Left renal cortex interstitium (tissue), 4 donors: ENCODE measurements at places on chromosomes 4 and X.

DNA sequence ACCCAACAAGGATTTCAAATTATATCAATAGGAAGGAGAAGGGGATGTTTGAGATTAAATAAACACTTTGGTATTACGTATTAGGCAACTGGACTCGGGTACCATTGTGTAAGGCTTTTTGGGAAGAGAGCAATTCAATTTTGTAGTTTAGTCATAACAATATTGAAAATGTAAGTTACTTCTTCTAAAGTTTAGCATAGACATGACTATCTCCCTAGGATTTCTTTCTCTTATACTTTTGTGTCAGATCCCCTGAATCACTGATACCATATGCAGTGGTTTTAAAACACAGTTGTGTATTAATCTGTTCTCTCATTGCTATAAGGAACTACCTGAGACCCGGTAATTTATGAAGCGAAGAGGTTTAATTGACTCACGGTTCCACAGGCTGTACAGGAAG, 123.8 kb upstream of the FAM9C start:
- no peak for DNase-seq

DNA sequence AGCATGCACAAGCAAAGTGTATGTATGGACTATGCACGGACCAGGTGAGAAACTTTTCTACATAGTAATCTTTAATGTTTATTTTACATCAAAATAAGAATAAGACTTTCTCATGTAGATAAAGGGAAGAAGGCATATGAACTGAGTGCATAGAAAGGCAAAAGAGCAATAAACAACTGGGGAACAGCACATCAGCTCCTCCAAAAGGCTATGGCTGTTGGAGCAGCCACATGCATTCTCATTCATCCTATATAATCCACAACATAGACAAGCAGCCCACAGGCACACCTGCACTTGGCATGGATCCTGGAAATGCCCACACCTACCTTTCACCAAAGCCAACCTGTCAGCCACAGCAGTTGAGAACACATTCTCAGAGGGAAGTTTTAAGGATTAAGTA, 586.9 kb upstream of the INTU start:
- no peak for DNase-seq

GRCh38 chrX:134688839-134689238, 30.6 kb upstream of the PLAC1 start:
- DNase-seq, result no peak

- no peak for DNase-seq
Measured at GRCh38 chr4:113113151-113113550, 63.7 kb downstream of the ANK2 start.

- DNase-seq, result no peak
Measured at GRCh38 chr4:106096454-106096853, 201.2 kb downstream of the NPNT start.

DNA sequence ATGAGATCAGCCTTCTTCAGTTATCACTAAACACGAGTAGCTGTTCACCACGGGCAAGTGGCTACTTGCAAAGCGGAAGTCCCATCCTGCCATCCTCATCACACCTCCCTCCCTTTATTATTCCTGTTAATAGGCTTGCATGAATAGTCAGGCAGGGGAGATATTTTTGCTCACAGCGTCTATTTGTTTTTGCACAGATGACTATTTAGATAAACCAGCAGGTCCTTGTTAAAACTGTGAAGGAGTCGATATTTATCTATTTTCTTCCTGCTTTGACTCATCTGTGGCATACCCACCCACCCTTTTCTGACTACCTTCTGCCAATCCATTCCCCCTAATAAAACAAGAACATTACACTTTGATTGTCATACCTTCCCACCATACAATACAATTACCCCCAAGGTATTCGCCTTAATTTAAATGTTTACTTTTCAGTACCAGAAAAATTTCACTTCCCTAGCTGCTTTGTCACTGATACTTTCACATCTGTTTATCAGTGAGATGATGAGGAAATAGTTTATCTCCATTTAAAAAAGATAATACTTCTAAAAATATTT, 96.6 kb upstream of the BANK1 start:
- no peak for DNase-seq

GRCh38 chr4:81571105-81571504, 99.4 kb upstream of the RASGEF1B start:
- DNase-seq, result no peak

DNA sequence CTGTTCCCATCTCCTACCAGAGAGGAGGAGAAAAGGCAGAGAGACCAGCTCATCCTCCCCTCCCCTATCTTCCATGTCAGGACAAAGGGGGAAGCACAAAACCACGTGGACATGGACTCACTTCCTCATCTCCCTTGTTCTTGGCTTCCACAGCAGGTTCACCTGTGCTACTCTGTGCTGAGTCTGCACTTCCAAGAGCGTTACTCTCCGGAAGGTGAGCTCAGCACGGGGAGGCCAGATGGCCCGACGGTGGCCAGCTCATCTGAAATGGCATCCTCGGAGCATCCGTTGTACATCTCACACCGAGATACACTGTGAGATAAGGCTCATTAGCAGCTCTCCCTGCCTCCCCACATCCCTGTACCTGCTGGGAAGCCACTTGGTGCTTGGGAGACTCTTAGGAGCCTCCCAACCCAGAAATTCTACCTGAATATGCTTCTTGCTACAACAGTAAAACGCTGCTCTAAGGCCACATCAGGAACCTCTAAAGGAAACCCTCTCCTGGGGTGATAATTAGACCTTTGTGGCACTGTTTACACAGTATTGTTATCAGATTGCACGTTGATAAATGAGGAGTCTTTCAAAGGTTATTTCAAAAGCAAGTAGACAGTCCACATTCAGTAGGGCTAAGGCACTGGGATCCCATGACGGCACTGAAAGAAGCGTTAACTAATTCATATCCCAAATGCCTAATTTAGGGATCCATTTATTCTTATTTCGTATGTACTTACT, 19.4 kb downstream of the LGI2 start:
- no peak for DNase-seq

DNA sequence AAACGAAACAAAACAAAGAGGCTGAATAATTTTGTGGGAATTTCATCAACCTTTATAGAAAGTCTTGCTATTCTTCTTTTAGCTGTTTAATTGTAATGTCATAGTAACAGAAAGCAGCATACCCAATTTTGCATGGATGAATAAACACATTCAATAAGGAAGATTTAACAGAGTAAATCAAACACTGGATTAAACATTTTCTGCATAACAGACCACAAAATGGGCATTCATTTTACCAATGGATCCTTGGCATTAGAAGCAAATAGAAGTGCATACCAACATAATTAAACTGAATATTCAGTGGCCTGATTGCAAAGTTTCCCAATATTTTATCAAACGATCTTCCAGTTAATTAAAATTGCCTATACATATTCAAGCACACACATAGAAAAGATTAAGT, 4.4 kb upstream of the CHM start:
- DNase-seq, result no peak

GRCh38 chr4:125735102-125735501, 420.3 kb downstream of the FAT4 start:
- DNase-seq, result no peak

DNA sequence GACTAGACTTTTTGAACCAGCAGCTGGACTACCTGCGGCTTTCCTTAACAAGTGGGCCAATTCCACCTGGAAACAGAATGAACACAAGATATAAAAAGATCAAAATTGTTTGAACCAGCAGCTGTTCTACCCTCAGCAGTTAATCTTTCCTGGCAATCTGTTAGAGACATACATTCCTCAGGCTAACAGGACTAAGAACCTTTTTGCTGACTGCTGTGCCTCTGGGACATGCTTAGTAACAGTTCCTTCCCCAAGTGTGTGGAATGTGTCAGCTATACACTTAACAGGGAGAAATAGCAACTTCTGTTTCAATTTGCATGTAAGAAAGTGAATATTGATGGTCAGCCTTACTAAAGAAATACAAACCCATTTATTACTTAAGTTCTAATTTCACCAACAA, 554.4 kb downstream of the ARAP2 start:
- no peak for DNase-seq

- no peak for DNase-seq
Measured at GRCh38 chr4:182842104-182842600, 75.0 kb downstream of the DCTD start.

GRCh38 chrX:105323928-105324327, 103.4 kb upstream of the TEX13A start:
- DNase-seq, result no peak

- DNase-seq, result no peak
Measured at GRCh38 chr4:128566693-128567092, 242.8 kb upstream of the JADE1 start.

- no peak for DNase-seq
Measured at GRCh38 chrX:18676050-18676449, 4.1 kb upstream of the RS1 start.

DNA sequence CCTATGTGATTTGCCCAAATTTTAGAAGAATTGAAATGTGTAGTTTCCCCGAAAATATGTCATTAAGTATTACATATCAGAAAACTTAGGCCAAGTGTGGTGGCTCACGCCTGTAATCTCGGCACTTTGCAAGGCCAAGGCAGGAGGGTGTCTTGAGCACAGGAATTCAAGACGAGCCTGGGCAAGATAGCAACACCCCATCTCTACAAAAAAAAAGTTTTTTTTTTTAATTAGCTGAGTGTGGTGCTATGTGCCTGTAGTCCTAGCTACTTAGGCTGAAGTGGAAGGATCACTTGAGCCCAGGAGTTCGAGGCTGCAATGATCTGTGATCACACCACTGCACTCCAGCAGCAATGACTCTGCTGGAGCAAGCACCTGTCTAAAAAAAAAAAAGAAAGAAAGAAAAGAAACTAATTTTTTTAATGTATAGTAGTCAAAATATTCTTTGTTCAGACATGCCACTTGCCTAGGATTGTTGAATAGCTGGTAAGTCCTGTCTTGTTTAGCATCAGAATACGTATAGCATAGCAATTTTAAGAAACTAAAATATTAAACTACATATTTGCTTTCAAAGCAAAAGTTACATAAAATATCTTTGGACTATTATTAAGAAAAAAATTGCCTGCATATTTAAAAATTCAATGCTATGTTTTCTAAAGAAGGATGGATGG, 40.1 kb upstream of the GAB1 start:
- no peak for DNase-seq

GRCh38 chr4:38279650-38280322, 319.6 kb downstream of the PTTG2 start:
- no peak for DNase-seq

DNA sequence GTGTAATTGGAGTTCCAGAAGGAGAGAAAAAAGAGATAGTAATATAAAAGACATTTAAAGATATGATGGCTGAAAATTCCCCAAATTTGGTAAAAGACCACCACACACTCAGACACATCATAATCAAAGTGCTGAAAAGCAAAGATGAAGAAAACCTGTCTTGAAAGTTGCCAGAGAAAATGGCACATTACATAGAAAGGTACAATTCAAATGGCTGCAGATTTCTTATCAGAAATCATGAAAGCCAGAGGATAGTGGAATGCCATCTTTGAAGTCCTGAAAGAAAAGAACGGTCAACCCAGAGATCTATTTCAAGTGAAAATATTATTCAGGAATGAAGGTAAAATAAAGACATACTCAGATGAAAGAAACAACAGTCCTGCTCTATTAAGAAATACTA, 29.3 kb upstream of the PAGE4 start:
- DNase-seq, result no peak

DNA sequence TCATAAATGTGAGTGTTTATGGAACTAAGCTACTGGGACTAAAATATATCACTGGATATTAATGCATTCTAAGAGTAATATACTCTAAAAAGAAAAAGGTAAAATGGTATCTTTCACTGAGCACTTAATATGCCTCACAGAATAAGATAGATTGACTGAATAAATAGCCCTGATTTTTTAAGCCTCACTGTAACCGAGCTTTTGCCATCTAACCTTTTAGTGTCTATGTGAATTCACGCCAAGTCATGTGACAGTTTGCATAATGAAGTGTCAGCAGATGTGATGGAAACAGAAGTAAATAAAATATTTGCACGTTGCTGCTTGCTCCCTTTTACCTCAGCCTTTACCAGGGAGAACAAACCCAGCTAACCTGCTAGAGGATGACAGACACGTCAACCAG, 119.7 kb upstream of the NWD2 start:
- DNase-seq, result no peak

GRCh38 chr4:2898001-2898400, 54.4 kb downstream of the ADD1 start:
- DNase-seq, result no peak

GRCh38 chr4:168509786-168510185, 12.9 kb downstream of the PALLD start:
- no peak for DNase-seq

DNA sequence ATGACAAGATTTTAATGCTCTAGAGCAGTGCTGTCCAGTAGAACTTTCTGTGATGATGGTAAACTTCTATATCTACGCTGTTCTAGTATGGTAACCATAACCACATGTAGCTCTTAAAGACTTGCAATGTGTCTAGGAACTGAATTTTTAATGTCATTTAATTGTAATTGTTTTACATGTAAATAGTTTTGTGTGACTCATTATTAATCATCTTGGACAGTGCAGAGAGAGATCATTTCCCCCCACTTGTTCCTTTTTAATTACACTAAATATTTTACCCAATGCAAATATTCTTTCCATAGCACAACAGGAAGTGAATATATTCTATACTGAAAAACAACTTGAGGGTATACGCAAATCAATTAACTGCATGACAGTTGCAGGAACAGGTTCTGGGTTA, 5.8 kb downstream of the ATG4A start:
- DNase-seq, result no peak

DNA sequence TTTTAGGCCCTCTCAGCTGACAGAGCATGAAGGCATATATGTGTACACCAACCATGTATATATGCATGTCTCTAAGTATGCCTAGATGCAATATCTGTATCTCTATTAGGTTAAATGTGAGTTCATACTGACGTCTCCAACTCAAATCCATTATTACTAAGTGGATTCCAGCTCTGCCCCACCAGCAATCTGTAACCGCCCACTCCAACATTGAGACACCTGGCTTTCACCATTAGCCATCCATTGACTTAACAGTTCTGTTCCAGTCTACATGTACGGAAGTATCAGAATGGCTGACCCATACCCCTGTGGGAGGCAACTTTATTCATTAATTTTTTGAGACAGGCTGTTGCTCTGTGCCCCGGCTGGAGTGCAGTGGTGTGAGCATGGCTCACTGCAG, 15.0 kb upstream of the SH3TC1 start:
- DNase-seq, result no peak

DNA sequence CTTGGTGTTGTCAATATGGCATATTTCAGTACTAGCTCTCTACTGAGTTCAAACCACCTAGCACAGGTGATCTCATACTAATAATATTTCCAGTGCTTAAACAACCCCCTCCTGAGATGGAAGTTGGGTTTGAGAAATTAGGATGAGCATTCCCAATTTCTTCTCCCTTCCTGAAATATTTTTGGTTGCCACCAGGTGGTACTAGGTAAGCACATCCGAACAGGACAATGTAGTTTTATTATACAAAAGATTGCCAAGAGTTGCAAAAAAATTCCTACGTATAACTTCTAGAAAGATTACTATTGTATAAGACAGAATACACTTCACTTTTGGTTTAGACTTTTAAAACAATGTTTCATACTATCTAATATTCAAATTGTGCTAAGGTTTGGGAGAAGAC, 484.5 kb downstream of the PACRGL start:
- DNase-seq, result no peak
